HT-29 (cell line): ENCODE measurements at places on chromosomes 6 and 20.
A peak's percentile ranks its signal among the peaks of the same experiment; 100 is the strongest.

DNA sequence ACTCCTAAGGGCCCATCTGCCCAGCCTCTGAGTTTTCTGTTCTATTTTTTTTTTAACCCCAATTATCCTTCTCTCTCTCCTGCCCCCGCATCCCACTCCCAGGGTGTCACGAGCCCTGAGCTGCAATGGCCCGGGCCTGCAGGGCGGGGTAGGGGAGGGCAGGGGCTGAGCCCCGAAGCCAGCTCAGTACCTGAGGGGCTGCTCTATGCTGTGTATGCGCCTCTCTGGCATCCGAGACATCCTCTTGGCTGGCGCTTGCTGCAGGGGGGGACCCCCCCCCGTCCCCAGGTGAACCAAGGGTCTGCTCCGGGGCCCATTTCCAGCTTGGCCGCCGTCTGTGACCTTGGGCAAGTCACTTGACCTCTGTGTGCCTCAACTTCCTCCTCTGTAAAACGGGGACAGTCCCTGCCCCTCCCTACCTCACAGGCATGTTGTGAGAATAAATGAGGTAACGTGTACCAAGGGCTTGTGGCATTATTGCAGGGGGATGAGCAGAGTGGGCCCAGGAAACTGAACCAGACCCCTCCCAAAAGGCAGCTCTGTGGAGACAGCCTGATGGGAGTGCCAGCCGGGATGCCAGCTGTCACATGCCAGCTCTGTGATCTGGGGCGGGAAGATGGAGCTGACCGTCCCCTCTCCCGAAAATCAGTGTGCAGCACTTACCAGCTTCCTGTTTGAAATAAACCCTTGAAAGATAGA is 13.0 kb upstream of the MYL9 start:
- DNase-seq = no peak

- no peak for DNase-seq
Observed at GRCh38 chr20:2946988-2947961, 74.0 kb downstream of the PTPRA start.

- peak; percentile 7 for DNase-seq
Observed at GRCh38 chr20:5364136-5364821, 47.5 kb upstream of the PROKR2 start.

- no peak for DNase-seq
Observed at GRCh38 chr6:36904851-36905393, 19.2 kb downstream of the C6orf89 start.

GRCh38 chr6:74597266-74597665 is 608.6 kb downstream of the COL12A1 start:
- no peak for DNase-seq

- no peak for DNase-seq
Observed at GRCh38 chr20:11582060-11582459, 335.6 kb upstream of the BTBD3 start.
